NCI-H1092 (cell line): ENCODE measurements at places on chromosomes 16 and 17.

DNA sequence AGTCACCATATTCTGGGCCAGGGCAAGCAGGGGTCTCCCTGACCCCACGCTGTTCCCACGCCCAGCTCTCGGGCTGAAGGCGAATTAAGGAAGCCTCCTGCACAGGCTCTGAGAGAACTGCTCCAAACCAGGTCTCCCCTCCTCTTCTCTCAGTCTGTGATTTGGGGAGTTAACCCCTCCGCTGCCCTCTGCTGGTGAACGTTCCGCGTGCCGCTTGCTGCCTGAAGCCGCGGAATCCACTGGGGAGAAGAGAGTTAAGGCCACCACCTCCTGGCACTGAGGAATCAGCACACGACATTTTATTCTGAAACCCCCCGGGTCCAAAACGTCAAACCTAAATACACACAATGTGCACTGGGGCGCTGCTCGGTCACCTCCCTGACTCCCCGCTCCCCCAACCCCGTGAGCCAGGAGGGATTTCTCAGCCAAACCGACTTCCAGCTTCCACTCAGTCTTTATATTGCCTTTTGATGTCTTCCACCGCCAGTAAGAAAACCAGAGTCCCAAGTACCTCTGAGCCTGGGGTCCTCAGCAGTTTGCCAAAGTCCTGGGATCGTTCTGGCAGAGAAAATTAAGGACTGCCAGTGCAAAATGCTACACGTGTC lies 54.4 kb upstream of the RCVRN start:
- DNase-seq, result no peak

- no peak for DNase-seq
Observed at GRCh38 chr17:50499721-50500120, 8.5 kb upstream of the MYCBPAP start.

- no peak for DNase-seq
Observed at GRCh38 chr16:28139530-28139929, 72.2 kb downstream of the XPO6 start.

DNA sequence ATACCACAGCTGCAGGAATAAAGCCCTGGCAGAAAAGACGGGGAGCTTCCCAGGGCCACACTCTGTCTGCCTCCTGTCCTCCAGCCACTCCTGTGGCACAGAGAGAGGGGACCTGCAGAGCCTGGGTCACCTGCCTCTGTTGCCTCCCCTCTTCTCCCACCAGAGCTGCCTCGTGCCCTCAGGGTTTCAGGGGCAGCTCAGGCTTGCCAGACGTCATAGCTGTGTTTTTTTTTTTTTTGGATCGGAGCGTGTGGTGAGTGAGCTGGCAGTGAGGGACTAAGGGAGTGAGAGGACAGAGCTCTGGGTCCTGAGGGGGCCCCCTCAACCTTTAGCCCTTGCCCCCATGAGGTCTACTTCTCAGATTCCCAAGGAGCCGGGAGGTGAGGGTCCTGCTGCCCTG lies 2.1 kb downstream of the PIK3R6 start:
- DNase-seq, result no peak

GRCh38 chr16:57527027-57527426 lies 9.3 kb downstream of the CCDC102A start:
- no peak for DNase-seq

DNA sequence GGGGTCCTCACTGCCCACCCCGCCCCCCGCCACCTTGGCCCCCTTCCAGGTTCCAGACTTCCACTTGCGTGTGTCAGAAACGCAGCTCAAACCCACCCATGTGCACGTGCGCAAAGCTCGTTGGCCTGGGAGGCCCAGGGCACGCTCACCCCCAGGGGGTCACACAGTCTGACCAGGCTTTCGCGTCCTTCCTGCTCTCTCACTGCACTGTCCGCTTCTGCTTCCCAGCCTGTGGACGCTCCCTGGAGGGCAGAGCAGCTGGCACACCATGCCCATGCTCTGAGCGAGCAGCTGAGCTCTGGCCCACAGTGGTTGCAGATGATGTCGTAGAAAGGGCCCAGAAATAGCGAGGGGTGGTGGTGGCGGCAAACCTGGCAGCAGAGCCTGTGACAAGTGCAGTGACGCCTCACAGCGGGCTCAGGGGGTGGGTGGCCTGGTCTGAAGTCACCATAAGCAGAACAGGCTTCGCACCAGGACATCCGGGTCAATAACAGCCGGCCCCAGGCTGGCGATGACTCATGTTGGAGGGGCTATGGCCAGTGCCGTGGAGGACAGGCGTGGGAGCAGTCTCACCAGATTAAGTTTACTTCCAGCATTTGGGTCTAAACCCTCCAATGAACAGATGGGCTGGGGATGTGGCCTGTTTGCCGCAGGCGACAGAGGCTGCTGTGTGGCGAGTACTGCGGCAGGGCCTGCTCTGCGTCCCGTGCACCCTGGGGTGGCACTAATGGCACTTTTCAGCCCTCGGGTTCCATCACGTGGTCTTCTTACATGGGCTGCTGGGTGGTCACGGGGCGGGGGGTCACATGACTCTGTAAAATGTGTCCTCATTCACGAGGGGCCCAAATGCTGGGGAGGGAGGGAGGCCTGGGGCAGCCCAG lies 49.0 kb downstream of the NT5M start:
- no peak for DNase-seq

GRCh38 chr16:19874851-19875546 lies 9.6 kb downstream of the GPRC5B start:
- DNase-seq, result peak; percentile 36

- DNase-seq, result no peak
Observed at GRCh38 chr17:47291242-47291873, 32.4 kb upstream of the EFCAB13 start.

- no peak for DNase-seq
Observed at GRCh38 chr16:68643847-68644246, 1.3 kb upstream of the CDH3 start.

DNA sequence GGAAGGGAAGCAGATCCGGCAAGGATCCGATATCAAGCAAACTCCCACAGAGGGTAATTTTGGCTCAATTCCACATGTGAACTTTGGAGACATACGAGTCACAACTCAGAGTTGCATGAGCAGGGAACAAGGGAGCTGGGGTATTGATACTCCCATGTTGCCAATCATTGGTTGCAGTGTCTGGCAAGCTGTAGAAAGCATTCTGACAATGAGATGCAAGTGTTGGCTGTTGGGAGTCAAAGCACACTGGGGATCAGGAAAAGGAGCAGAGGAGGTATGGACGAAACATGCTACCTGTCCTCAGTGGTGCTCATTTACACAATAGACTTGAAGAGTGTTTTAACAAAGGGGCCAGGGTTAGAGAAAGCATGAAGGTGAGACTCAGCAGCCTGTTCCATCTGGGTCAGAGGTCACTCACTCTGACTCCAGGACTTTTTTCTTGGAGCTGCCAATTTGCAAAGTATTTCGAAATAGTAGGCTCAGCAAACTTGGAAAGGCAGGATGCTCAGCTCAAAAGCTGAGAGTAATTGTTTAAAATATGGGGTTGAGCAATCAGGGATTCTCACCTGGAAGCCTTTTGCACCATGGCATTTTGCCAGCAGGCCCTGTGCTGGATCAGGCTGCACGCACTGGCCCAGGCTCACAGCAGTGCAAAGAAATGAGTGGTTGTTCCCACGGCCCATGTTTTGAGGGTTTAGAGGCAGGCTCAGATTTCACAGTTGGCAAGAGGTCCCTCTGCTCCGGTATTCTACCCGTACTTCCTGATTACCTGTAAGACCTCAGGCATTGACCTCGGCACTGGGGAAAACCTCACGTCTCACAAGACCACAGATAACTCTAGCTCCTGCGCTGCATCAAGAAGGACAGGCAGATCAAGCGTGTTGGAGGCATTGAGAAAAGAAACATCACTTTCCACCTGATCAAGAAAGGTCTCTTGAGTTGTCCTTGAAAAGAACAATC lies 17.6 kb upstream of the NKD1 start:
- no peak for DNase-seq

- no peak for DNase-seq
Observed at GRCh38 chr17:35660902-35661301, 70.5 kb upstream of the RASL10B start.
